ENCODE measurements at places on chromosomes 5 and 9.

GRCh38 chr5:134111741-134112647 lies 2.5 kb upstream of the TCF7 start:
- no peak for DNase-seq

GRCh38 chr5:55096861-55097260 lies 5.6 kb upstream of the GZMA start:
- no peak for DNase-seq

- no peak for DNase-seq
These were observed 7.3 kb downstream of the CNTRL start for GRCh38 chr9:121082075-121082474.

GRCh38 chr5:160837749-160838593 lies 14.0 kb downstream of the ATP10B start:
- no peak for DNase-seq

DNA sequence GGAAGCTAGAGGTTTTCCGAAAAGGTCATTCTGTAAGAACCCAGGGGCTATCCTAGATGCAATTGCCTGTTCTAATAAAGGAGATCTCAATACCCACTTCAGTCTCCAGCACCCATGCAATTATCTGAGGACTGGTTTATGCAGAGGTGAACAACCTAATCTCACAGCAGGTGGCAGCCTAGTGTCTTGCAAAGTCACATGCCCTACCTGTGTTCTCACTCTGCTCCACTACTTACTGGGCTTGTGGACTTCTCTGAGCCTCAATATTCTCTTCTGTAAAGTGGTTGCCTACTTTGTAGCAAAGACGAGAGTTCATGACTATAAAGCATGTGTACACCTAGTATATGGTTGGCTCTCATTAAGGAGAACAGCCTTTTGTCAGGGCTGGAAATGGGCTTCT lies 21.0 kb upstream of the ALDH1B1 start:
- peak; percentile 61 for DNase-seq

DNA sequence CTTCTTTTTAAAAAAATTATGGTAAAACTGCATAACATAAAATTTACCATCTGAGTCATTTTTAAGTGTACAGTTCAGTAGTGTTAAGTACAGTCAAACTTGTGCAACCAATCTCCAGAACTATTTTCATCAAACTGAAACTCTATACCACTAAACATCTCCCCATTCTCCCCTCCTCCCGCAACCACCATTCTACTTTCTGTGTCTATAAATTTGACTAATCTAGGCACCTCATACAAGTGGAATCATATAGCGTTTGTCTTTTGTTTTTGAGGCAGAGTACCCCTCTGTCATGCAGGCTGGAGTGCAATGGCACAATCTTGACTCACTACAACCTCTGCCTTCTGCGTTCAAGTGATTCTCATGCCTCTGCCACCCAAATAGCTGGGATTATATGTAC lies 24.0 kb upstream of the EBF1 start:
- DNase-seq: no peak

DNA sequence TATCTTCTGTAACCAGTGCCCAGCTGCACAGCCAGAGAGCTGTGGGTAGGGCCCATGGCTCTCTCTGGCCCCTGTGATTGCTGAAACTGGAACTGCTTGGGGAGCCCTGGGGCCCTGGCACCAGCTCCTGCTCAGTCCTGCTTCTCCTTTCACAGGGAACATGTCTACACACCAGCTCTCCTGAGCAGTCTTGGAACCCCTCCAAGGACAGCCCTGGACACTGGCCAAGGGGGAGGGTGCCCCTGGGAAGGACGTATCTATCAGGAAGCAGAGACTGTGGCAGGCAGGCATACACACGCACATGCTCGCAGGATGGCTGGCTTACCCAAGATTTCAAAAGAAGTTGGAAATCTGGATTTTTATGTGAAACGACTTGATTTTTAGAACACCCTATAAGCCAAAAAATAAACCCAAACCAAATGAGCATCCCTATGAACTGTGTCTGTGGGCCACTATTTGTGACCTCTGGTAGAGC lies 8.8 kb upstream of the TRAF1 start:
- DNase-seq: peak; percentile 99

GRCh38 chr9:136078024-136078423 lies 17.1 kb downstream of the NACC2 start:
- DNase-seq: no peak

- DNase-seq: peak; percentile 46
These were observed at the start of gene UBE2QL1 for GRCh38 chr5:6448622-6449464. Gene UBE2QL1, plus strand, starts transcription at chr5:6448859. Its CDS starts 35 bp downstream, at chr5:6448894.
